ENCODE measurements at places on chromosomes 5 and 9. TPM values are rescaled to one million over a fixed set of nuclear protein-coding genes. Genes with fewer than 3 reads are reported as not detected.

DNA sequence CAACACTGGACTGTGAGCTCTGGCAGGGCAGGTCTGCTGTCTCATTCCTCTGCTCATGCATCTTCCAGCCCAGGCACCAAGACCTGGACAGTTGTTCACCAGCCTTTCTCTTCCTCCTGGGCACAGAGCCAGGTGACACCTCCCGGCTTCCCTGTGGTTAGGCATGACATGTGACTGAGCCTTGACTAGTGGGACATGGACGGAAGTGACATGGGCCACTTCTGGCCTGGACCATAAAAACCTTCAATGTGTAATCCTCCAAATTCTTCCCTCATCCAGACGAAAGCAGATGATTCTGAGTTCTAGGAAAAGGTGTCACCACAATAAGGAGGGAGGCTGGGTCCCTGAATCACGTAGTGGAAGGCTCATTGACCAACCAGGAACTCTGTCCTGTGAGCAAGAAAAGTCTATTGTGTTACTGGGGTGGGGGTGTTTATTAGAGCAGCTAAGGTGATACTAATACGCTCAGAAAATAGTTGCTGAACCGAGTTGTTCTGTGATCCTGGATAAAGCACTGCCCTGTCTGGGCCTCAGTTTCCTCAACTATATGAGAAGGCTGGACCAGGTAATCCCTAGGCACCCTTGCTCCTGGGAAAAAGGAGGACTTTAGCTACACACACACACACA lies 26.6 kb upstream of the CRB2 start:
- H3K27me3 ChIP-seq: no peaks in the 10 kb centered on the region
- no peak overlapping the region for H3K27ac ChIP-seq
- no peaks in the 10 kb centered on the region for H3K4me1 ChIP-seq
- peak; percentile 89 for DNase-seq

DNA sequence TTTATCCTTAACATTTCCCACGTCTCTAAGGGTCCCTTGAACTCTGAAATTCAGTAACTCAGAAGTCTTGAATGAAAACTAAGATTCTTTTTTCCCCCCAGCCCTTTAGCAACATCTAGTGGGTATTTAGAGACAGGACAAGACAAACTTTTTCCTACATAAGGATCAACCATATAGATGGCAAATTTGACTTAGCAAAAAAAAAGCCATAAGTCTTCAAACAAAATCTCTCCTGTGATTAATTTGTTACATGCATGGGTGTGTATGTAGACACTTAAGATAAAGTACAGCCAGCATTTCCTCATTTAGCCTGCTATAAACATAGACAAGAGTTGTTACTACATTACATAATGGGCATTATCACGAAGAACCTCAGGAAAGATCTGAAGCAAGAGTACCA lies 29.1 kb upstream of the ANKRD31 start:
- DNase-seq: no peak
- H3K4me3 ChIP-seq: no peak overlapping the region
- H3K4me1 ChIP-seq: peaks cover 11% of the 10 kb centered on the region
- H3K36me3 ChIP-seq: no peaks in the 10 kb centered on the region

GRCh38 chr5:13567819-13568218 lies 376.7 kb downstream of the DNAH5 start:
- H3K4me3 ChIP-seq: no peak overlapping the region
- H3K36me3 ChIP-seq: no peaks in the 10 kb centered on the region
- H3K4me1 ChIP-seq: no peaks in the 10 kb centered on the region
- H3K27ac ChIP-seq: no peak overlapping the region
- H3K27me3 ChIP-seq: no peaks in the 10 kb centered on the region

- H3K27ac ChIP-seq: no peak overlapping the region
- H3K27me3 ChIP-seq: no peaks in the 10 kb centered on the region
- H3K4me1 ChIP-seq: no peaks in the 10 kb centered on the region
- H3K36me3 ChIP-seq: no peaks in the 10 kb centered on the region
These were observed 67.1 kb upstream of the SNX2 start for GRCh38 chr5:122707796-122708195.

GRCh38 chr9:94899464-94900221 lies 173.1 kb downstream of the AOPEP start:
- H3K27me3 ChIP-seq: no peaks in the 10 kb centered on the region
- H3K4me1 ChIP-seq: no peaks in the 10 kb centered on the region
- DNase-seq: no peak
- H3K4me3 ChIP-seq: no peak overlapping the region
- H3K36me3 ChIP-seq: no peaks in the 10 kb centered on the region
- peak overlapping the region; percentile 57 for H3K27ac ChIP-seq

- H3K27me3 ChIP-seq: no peaks in the 10 kb centered on the region
- peak overlapping the region; percentile 45 for H3K27ac ChIP-seq
- H3K4me1 ChIP-seq: peaks cover 5% of the 10 kb centered on the region
- DNase-seq: no peak
- peaks cover 10% of the 10 kb centered on the region for H3K36me3 ChIP-seq
These were observed 1.1 kb downstream of the RPS23 start for GRCh38 chr5:82276800-82277612.

DNA sequence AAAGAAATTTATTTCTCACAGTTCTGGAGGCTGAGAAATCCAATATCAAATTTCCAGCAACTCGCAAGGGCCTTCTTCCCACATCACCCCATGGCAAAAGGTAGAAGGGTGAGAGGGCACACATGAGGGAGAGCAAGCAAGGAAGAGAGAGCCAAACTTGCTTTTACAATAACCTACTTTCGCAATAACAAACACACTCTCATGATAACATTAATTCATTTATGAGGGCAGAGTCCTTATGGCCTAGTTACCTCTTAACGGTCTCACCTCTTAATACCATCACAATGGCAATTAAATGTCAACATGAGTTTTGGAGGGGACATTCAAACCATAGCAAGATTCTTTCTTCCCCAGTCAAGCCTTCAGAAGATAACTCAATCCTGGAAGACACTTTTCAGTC lies 11.6 kb upstream of the HRH2 start:
- H3K4me3 ChIP-seq: no peak overlapping the region
- H3K27ac ChIP-seq: no peak overlapping the region
- no peaks in the 10 kb centered on the region for H3K4me1 ChIP-seq
- H3K36me3 ChIP-seq: no peaks in the 10 kb centered on the region
- H3K27me3 ChIP-seq: no peaks in the 10 kb centered on the region
- no peak for DNase-seq

GRCh38 chr5:36619012-36619635 lies 12.7 kb downstream of the SLC1A3 start:
- H3K27ac ChIP-seq: no peak overlapping the region
- no peak overlapping the region for H3K4me3 ChIP-seq
- no peak for DNase-seq
- no peaks in the 10 kb centered on the region for H3K36me3 ChIP-seq
- H3K27me3 ChIP-seq: no peaks in the 10 kb centered on the region
- H3K4me1 ChIP-seq: no peaks in the 10 kb centered on the region

DNA sequence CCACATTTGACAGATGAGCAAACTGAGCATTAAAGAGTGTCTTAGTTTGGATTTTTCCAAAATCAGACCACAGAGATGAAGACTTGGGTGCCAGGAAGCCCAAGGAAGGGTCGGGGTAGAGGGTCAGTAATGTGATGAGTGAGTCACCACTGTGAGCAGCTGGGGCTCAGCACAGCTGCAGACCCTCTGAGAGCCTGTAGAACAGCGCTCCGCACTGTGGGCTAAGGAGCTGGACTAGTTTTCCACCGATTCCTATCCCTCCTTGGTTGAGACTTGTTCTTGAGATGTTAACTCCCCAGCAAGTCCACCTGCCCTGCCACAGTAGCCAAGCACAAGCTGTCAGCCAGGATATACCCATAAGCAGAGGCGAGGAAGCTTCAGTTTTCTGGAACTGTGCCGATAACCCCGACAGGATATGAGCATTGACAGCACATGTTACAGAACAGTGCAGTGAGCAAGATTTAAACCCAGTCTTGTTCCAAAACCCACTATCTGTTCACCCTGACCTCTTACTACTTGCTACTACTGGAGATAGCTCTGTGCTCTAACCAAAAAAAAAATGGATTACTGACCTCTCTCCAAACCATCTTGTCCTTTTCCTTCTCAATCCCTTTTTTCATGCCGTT lies 31.8 kb downstream of the EGFLAM start:
- no peaks in the 10 kb centered on the region for H3K27me3 ChIP-seq
- no peak overlapping the region for H3K27ac ChIP-seq

- no peaks in the 10 kb centered on the region for H3K4me1 ChIP-seq
- no peak for DNase-seq
- no peaks in the 10 kb centered on the region for H3K27me3 ChIP-seq
- H3K27ac ChIP-seq: no peak overlapping the region
These were observed 11.3 kb upstream of the LOX start for GRCh38 chr5:122089096-122090013.

DNA sequence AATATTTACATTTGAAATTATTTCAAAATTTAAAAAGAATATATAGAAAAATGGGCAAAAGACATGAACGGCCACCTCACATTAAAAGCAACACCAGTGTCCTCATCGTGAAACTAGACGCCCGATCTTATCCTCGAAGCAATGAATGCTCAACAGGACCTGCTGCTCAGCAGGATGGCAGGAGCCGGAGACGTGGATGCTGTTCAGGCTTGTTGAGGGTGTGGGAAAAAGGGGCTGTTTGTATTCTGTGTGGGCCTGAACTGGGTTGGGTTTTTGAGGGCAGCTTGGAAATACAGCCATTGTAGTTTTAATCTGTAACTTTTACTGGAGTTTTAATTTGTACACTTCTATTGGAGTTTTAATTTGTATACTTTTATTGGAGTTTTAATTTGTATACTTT lies 20.3 kb downstream of the EXOC3 start:
- H3K4me1 ChIP-seq: no peaks in the 10 kb centered on the region
- no peak for DNase-seq
- H3K4me3 ChIP-seq: no peak overlapping the region
- H3K36me3 ChIP-seq: peaks cover 8% of the 10 kb centered on the region

DNA sequence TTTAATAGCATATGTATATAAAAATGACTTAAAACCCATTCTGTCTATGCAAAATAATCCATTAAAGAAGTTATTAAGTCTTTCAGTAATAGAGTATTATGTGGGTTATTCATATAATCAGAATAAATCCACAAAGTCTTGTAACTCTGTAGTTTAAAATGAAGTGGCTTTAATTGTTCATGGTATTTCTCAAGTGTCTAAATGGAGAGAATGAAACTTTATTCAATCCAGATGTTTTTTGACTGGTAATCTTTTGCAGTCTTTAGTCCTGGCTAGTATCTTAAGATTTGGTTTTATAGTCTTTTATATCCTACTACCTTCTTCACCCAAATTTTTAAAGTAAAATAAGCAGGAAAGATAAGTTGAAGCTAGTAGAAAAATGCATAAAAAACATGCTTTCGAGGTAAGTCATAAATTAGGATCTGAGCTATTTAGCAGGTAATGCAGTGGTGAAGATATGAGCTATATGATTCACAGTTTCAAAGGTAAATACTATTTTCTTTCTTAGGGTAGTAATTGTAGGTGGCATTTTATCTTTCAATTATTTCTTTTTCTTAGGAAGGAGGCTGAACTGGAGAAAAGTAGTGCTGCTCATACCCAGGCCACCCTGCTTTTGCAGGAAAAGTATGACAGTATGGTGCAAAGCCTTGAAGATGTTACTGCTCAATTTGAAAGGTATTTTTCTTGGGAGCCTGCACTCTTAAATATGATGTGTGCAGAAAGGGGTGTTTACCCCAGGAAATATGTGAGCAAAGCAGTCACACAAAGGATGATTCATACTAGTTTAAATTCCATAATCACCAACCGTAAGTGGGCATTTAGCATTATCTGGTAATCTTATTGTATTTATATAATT lies 17.9 kb downstream of the HMMR start:
- DNase-seq: no peak
- no peak overlapping the region for H3K27ac ChIP-seq
- H3K36me3 ChIP-seq: no peaks in the 10 kb centered on the region
- no peaks in the 10 kb centered on the region for H3K27me3 ChIP-seq
- H3K4me1 ChIP-seq: no peaks in the 10 kb centered on the region

DNA sequence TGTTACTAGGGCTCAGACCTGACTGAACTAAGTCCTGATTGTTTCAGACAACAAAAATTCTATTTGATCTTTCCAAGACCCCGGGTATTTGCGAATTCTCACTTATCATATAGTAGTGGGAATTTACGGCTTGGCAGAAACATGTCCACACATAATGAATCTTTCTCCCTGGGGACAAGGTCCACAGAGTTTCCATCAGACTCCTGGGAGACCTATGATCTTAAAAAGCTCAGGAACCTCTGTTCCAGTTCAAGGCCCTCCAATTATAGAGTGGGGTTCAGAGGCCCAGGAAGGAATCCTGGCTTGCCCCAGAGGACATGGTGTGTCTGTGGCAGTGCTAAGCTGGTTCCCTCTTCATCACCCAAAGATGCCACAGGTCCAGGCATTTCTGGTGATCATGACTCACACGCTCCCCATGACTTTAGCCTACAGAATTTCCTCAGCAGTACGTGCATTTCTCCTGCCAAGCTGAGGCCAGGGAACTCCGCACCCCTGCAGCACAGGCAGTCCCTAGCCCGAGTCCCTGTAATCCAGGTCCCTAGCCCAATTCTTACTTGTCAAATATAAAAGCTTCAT lies 12.6 kb downstream of the RAPGEF1 start:
- no peaks in the 10 kb centered on the region for H3K36me3 ChIP-seq
- H3K27me3 ChIP-seq: no peaks in the 10 kb centered on the region
- peak overlapping the region; percentile 3 for H3K27ac ChIP-seq

DNA sequence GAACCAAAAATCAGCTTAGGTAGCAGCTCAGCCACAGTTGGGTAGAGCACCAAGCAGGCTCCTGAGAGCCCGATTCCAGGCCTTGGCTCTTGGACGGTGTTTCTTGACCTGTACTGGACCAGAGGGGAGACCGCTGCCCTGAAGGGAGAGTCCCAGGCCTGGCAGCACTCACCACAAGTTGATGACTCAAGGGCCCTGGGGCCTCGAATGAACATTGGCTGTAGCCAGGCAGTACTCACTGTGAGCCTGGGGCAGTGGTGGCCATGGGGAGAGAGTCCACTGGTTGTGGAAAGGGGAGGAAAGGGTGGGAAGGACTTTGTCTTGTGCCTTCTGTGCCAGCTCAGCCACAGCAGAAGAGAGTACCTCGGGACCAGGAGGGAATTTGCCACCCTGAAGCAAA lies 166.1 kb downstream of the EDIL3 start:
- H3K27ac ChIP-seq: no peak overlapping the region
- H3K27me3 ChIP-seq: no peaks in the 10 kb centered on the region
- no peak overlapping the region for H3K4me3 ChIP-seq
- no peaks in the 10 kb centered on the region for H3K36me3 ChIP-seq
- H3K4me1 ChIP-seq: no peaks in the 10 kb centered on the region
- DNase-seq: no peak

- H3K4me3 ChIP-seq: no peak overlapping the region
- peak; percentile 55 for DNase-seq
- no peak overlapping the region for H3K27ac ChIP-seq
- no peaks in the 10 kb centered on the region for H3K36me3 ChIP-seq
These were observed 38.8 kb downstream of the CARTPT start for GRCh38 chr5:71757590-71758543.

Gene IFNB1
- total RNA-seq: not detected

Gene DMRT2
- total RNA-seq: 8.7 TPM

Gene TNFAIP8
- 12.7 TPM for total RNA-seq

Gene CDH9
- not detected for total RNA-seq

Gene GRXCR2
- total RNA-seq: not detected

Gene RGMB
- 69.6 TPM for total RNA-seq

Gene GHR
- 6.8 TPM for total RNA-seq

Gene SLC44A1
- total RNA-seq: 180 TPM

Gene LCN2
- 374 TPM for total RNA-seq
